Kidney tubule cell (primary cell): ENCODE measurements at places on chromosomes 1 and 21.

DNA sequence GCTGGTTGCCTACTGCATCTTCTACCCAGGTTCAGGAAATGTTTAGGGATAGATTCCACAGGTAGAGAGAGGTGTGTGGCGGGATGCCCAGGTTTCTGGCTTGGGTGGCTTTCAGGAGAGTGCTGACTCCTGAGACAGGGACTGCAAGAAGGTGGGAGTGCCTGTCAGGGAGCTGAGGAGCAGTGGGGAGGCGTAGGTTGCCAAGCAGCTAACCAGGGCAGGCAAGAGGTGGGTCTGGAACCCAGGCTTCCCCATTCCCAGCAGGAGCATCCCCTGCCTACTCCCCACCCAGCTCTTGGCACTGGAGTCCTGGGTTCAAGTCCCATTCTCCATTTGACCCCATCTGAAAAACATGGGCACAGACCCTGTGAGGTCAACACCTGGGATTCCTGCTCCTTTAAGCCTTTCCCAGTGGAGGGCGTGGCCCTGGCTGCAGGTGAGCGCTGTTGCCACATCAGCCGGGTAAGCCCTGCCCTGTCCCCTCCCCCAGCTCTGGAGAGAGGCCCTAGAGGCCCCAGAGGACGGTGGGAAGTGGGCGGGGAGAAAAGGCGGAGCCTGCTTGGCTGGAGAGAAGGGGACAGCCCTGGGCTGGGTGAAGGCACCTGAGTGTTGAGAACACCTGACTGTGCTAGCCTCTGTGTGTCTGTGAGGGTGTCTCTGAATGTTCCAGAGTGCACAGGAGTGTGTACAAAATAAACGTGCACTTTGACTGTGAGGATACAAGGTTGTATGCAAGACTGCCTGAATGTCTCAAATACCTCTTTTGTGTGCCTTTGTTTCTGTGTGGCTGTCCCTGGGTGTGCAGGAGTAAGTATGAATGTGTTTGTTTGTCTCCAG lies 14.0 kb upstream of the SYNC start:
- DNase-seq, result peak; percentile 92

GRCh38 chr1:239386453-239387303 lies at the start of gene CHRM3:
CHRM3 (plus strand) TSS chr1:239386568; CDS start chr1:239907452, 520,884 bp downstream.
- DNase-seq, result peak; percentile 77

DNA sequence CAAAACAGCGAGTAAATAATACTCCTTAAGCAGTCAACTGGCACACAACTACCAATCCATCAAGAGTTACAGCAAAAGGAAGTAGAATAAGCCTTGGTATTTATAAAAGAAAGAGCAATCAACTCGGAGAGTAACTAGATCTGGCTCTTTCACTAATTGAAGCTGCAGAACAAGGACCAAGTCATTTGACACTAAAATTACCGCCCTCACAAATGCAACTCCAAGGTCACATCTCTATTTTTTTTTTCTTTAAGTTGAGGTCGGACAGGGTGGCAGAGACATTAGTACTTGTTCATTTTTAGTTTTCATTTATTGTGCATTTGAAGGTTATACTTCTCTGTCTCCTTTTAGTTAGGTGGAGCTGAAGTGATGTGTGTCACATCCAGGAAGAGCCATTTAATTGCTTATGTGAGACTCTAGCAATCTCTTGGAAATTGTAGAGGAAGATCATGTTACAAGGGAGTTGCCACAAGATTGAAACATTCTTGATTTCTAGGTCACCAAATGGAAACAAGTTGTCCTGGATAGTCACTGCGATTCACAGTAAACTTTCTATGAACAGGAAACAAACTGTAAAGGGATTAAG lies 138.1 kb upstream of the ADAMTS5 start:
- peak; percentile 70 for DNase-seq

DNA sequence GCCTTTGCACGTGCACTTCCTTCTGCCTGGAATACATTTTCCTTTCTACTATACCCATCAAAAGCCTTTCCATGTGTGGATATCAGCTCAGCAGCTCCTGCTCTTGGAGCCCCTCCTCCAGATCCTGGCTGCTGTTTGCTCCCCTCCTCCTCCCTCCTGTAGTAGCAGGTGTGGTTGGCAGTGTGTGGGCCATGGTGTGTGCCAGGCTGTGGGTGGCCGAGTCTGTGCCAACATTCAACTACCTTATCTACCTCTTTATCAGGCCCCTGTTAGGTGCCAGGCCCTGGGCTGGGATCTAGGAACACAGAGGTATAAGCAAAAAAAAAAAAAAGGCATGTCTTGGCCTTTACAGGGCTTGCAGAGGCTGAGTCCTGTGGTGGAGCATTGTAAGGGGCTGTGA lies 180.6 kb upstream of the JUN start:
- DNase-seq, result no peak

- no peak for DNase-seq
These were observed 36.5 kb upstream of the EPHX4 start for GRCh38 chr1:91993256-91993655.

DNA sequence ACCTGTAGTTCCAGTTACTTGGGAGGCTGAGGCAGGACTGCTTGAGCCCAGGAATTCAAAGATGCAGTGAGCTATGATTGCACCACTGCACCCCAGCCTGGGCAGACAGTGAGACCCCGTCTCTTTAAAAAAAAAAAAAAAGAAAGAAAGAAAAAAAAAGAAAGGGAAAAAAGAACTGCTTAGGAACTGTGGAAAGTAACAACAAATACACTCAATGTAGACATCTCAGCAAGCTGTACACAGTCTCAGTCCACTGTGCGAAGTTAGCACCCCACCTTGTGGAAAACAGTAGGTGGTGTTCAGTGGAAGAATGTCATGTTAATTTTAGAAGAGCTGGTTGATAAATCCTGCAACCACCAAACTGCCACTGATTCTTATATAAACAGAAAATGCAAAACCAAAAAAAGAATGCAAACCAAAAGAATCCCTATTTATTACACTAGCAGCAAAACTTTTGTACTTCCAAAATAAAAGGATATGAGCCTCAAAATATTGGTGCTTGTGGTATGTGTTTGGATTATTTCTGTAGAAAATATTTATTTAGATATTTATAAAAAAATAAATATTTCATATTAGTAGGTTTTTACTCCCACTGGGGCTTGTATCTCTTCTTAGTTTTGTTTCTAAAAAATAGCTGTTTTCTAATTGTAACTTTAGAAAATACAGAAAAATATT lies 31.1 kb downstream of the ALG14 start:
- DNase-seq, result peak; percentile 84

DNA sequence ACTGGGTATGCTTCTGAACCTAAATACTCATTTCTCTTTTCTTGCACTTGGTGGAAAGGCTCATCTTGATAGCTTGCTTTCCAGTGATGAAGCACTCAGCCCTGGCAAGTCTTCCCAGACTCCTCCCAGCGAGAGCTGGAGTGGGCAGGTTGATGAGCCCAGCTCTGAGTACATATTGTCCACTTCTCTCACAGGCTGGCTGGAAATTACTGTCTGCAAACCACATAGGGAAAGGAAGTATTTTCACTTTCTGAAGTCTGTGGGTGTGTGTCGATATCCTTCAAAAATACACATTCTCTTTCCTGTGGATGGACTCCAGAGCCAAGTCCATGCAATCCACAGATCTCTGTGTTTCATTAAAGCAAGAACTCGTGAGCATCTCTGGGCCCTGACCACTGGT lies 38.7 kb upstream of the CNTN2 start:
- no peak for DNase-seq

GRCh38 chr1:10471411-10472219 lies 714 bp downstream of the DFFA start:
- no peak for DNase-seq

DNA sequence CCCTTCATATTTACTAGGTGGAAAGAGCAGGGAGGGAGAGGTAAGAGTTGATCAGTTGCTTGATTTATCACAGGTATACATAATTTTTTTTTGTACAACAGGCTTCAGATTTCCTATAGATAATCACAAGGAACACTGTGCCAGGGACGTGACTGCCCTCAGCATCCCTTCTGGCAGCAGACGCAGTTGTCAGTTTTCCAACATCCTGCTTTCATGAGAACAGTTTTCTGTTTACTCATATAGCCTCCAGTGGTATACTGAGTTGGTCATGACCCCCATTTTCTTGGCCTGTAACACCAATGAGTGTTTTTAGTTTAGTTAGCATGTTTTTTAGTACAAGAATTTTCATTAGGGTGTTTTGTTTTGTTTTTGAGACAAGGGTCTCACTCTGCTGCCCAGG lies 37.9 kb upstream of the PTPRF start:
- DNase-seq, result no peak

DNA sequence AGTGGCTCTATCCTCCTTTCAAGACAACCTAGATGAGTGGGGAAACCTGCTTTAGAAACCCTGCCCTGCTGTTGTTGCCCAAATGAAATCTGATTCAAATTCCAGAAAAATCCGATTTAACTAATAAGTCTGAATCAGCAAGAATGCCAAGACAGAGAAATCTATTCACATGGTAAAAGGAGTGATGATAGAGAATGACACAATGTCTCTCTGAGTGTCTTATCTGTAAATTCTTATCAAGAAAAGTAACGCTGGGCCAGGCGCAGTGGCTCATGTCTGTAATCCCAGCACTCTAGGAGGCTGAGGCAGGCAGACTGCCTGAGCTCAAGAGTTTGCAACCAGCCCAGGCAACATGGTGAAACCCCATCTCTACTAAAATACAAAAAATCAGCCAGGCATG lies 13.7 kb upstream of the GUCA2A start:
- DNase-seq, result no peak

- DNase-seq, result peak; percentile 84
These were observed 66.5 kb downstream of the TSEN15 start for GRCh38 chr1:184118046-184118445.

GRCh38 chr1:209672705-209673630 lies 2.2 kb upstream of the G0S2 start:
- DNase-seq, result peak; percentile 69

- no peak for DNase-seq
These were observed 10.6 kb upstream of the GADD45A start for GRCh38 chr1:67674260-67675011.

DNA sequence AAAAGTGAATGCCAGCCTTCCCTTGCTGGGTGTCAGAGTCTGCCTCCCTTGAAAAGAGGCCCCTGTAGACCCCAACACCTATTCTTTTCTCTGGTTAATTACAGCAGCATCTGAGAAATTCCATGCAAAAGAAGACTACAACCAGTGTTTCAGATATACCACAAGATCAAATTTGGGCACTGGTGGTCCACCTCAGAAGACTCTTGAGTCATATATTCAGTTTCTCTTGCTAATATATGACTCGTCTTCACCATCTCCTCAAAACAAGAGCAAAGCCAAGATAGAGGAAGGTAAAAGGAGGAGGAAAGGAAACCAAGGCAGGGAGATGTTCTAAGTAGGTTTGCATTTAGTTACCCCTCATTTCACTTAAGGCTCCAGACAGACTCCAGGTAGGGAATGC lies 259.9 kb downstream of the ZNF648 start:
- no peak for DNase-seq
